ENCODE measurements at places on chromosomes 5 and 9. TPM values are rescaled to one million over a fixed set of nuclear protein-coding genes. Genes with fewer than 3 reads are reported as not detected.

AHRR gene
- 1.5 TPM for total RNA-seq

SH3PXD2B gene
- total RNA-seq = 11.4 TPM

FOXD4L5 gene
- total RNA-seq = not detected

MCIDAS gene
- total RNA-seq = 0.95 TPM

POC5 gene
- 10.1 TPM for total RNA-seq

C9 gene
- not detected for total RNA-seq

MARCHF6 gene
- 105 TPM for total RNA-seq

GRCh38 chr5:150461231-150461630 is 11.7 kb upstream of the RPS14 start:
- peak; percentile 56 for DNase-seq
- no peaks in the 10 kb centered on the region for H3K27me3 ChIP-seq
- no peaks in the 10 kb centered on the region for H3K36me3 ChIP-seq
- H3K4me1 ChIP-seq = peaks cover 19% of the 10 kb centered on the region

GRCh38 chr9:36793277-36793676 is 220.6 kb downstream of the MELK start:
- H3K4me3 ChIP-seq = no peak overlapping the region
- no peak for DNase-seq
- H3K27me3 ChIP-seq = no peaks in the 10 kb centered on the region
- H3K36me3 ChIP-seq = no peaks in the 10 kb centered on the region
- H3K4me1 ChIP-seq = no peaks in the 10 kb centered on the region

GRCh38 chr5:172525307-172525995 is 71.1 kb upstream of the SH3PXD2B start:
- peak overlapping the region; percentile 61 for H3K27ac ChIP-seq
- no peaks in the 10 kb centered on the region for H3K27me3 ChIP-seq
- no peak for DNase-seq
- H3K36me3 ChIP-seq = no peaks in the 10 kb centered on the region
- H3K4me1 ChIP-seq = peaks cover 15% of the 10 kb centered on the region

GRCh38 chr9:126915846-126916543 is 1.4 kb downstream of the RALGPS1 start:
- peaks cover 4% of the 10 kb centered on the region for H3K27me3 ChIP-seq
- no peaks in the 10 kb centered on the region for H3K36me3 ChIP-seq
- H3K4me3 ChIP-seq = peak overlapping the region; percentile 88

GRCh38 chr9:117744369-117744768 is 40.2 kb downstream of the TLR4 start:
- H3K27me3 ChIP-seq = peaks cover 20% of the 10 kb centered on the region
- H3K36me3 ChIP-seq = no peaks in the 10 kb centered on the region
- peaks cover 6% of the 10 kb centered on the region for H3K4me1 ChIP-seq
- no peak overlapping the region for H3K4me3 ChIP-seq
- no peak overlapping the region for H3K27ac ChIP-seq

DNA sequence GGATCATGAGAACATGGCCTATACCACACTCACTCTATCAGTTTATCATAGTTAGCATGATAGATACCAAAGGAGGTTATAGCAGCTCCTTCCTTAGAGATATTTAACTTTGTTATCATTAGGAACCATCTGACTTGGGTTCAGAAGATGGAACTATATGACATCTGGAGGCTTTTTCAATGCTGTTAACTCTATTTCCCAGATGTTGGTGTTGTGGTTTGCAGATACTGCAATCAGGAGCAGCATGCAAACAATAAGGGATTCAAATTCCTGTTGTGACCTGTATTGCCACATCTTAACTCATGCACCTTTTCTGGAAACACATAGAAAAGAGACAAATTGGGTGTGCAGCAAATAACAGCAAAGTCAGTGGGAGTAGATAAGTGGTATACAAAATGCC is 201.7 kb downstream of the NNT start:
- no peaks in the 10 kb centered on the region for H3K27me3 ChIP-seq
- no peak overlapping the region for H3K4me3 ChIP-seq
- no peak overlapping the region for H3K27ac ChIP-seq

DNA sequence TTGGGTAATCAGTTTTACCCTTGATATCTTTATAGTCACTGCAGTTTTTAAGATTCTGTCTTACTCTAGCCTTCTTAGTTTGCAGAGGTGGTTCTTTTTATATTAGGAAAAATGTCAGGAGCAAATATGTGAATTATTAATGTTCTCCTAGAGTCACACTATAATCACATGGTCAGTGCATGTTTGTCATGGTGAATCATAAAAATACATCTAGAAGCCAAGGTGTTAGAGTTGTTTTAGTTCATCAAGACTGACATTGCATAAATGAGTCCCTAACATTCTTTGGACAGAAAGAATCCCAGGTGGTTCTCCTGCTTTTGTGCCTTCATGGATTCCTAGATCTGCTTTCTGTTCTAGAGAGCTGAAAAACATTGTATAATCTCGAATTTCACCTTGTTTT is 22.9 kb downstream of the ATG10 start:
- H3K27me3 ChIP-seq = no peaks in the 10 kb centered on the region
- DNase-seq = no peak
- no peaks in the 10 kb centered on the region for H3K36me3 ChIP-seq
- H3K4me1 ChIP-seq = no peaks in the 10 kb centered on the region

- H3K4me3 ChIP-seq = no peak overlapping the region
- H3K4me1 ChIP-seq = no peaks in the 10 kb centered on the region
- DNase-seq = no peak
- no peaks in the 10 kb centered on the region for H3K36me3 ChIP-seq
- no peak overlapping the region for H3K27ac ChIP-seq
Observed at GRCh38 chr5:118365718-118366117, 622.6 kb downstream of the DTWD2 start.

DNA sequence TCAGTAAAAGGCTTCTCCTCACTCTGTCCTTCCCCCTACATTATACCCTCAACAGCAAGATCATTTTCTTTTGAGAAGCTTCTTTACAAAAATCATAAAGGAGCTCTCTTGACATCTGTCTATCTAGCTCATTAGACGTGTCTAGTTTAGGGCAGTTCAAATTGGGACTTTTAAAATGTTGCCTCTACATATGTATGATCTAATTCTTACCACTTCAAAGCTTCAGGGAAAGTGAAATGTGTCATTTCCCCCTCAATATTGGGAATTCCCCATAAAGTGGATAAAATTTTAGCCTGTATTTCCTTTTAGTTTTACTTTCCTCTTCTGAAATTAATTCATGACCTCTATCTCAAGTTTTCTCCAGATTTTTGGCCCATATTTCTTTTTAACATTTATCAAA is 323.7 kb downstream of the ARRDC3 start:
- no peaks in the 10 kb centered on the region for H3K4me1 ChIP-seq
- no peak overlapping the region for H3K4me3 ChIP-seq
- no peak for DNase-seq
- H3K36me3 ChIP-seq = no peaks in the 10 kb centered on the region
- H3K27ac ChIP-seq = no peak overlapping the region

GRCh38 chr9:130765137-130766020 is 69.7 kb upstream of the ABL1 start:
- DNase-seq = no peak
- H3K27ac ChIP-seq = peak overlapping the region; percentile 83
- no peaks in the 10 kb centered on the region for H3K36me3 ChIP-seq

- H3K27me3 ChIP-seq = peaks cover 89% of the 10 kb centered on the region
- no peaks in the 10 kb centered on the region for H3K36me3 ChIP-seq
- DNase-seq = no peak
- H3K4me1 ChIP-seq = peaks cover 4% of the 10 kb centered on the region
Observed at GRCh38 chr9:136201609-136202453, 3.1 kb downstream of the LHX3 start.

DNA sequence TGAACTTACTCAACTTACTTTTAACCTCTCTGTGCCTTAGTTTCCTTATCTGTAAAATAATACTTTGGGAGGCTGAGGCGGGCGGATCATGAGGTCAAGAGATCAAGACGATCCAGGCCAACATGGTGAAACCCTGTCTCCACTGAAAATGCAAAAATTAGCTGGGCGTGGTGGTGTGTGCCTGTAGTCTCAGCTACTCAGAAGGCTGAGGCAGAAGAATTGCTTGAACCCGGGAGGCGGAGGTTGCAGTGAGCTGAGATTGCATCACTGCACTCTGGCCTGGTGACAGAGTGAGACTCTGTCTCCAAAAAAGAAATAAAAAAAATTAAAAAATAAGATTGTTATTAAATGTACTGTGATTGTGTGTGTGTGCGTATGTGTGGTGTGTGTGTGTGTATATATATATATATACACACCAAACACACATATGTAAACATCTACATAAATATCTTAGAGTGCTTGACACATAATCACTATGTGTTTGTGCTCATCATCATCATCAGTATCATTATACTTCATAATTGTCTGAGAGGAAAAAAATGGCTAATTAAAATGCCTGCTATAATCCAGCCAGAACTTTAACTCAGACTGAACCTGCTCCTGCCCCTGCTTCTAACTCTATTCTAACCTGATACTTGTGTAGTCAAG is 312.8 kb downstream of the FER start:
- H3K27me3 ChIP-seq = no peaks in the 10 kb centered on the region
- no peak for DNase-seq
- no peaks in the 10 kb centered on the region for H3K36me3 ChIP-seq
- no peak overlapping the region for H3K27ac ChIP-seq
- no peak overlapping the region for H3K4me3 ChIP-seq

All from transverse colon (tissue), 4 donors.